ENCODE measurements at places on chromosomes 7 and 10.

GRCh38 chr10:55627501-55628051 is 733.5 kb downstream of the ZWINT start:
- DNase-seq, result no peak

- DNase-seq, result no peak
Measured at GRCh38 chr10:18557960-18558359, 93.4 kb downstream of the NSUN6 start.

GRCh38 chr10:53749439-53749838 is 976.9 kb upstream of the MBL2 start:
- DNase-seq, result no peak

DNA sequence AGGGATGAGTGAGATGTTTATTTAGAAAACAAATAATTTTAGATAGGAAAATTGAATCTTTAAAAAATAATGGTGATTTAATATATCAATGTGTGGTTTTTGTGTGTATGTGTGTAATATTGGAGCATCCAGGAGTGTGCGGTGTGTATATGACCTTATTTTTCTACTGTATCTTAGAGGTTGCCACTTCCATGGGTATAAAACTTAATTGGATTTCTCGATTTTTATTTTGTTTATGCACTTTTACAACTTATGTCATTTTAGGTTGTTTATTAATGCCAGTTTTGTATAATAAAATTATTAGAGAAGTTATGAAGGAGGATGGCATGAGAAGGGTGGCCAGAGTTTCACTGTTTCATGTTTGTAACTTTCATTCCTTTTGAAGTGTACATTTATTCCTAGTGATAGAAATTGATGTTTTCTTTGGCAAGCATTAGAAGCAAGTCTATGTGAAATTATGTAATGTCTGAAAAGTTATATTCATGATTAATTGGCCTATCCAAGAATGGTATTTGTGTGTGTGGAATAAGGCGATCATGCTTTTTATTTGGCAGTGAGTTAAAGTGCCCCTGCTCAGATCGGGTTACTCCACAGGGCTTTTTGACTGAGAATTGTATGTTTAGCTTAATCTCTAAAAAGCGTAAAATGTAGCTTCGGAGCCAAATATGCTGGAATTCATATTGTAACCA is 110.3 kb downstream of the KAT6B start:
- no peak for DNase-seq

GRCh38 chr10:101614663-101615524 is 26.8 kb downstream of the DPCD start:
- no peak for DNase-seq

DNA sequence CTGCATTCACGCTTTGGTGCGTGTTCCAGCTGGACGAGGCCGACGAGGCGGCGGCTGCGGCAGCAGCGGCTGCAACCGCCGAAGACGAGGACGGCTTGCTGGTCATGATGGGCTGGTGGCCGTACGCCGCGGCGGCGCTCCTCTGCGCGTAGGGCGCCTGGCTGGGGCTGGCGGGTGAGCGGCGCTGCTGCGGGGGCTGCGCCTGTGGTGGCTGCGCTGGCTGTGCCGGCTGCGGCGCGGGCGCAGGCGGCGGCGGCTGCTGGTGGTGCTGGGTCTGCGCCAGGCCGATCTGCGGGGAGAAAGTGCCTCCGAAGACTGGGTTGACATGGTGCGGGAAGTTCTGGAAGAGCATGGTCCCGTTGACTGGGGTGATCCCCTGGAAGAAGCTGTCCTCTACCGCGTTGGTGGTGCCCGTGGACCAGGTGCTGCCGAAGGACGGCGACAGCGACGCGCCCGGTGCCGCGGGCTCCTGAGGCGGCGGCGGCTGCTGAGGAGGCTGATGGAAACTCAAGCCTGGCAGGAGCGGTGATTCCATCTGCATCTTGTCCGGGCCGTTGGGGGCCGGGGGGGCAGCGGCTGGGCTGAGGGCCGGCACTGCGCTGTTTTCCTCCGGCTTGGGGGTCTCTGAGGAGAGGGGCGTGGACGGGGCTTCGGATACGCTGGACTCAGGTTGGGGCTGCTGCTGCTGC is 51.1 kb downstream of the CPEB3 start:
- DNase-seq, result peak; percentile 12

- no peak for DNase-seq
Measured at GRCh38 chr10:68118657-68119056, 9.4 kb downstream of the MYPN start.

Measured in activated T-cell treated with anti-CD3 and anti-CD28 coated beads for 1 hour (primary cell).